ENCODE measurements at places on chromosomes 7 and 10.

DNA sequence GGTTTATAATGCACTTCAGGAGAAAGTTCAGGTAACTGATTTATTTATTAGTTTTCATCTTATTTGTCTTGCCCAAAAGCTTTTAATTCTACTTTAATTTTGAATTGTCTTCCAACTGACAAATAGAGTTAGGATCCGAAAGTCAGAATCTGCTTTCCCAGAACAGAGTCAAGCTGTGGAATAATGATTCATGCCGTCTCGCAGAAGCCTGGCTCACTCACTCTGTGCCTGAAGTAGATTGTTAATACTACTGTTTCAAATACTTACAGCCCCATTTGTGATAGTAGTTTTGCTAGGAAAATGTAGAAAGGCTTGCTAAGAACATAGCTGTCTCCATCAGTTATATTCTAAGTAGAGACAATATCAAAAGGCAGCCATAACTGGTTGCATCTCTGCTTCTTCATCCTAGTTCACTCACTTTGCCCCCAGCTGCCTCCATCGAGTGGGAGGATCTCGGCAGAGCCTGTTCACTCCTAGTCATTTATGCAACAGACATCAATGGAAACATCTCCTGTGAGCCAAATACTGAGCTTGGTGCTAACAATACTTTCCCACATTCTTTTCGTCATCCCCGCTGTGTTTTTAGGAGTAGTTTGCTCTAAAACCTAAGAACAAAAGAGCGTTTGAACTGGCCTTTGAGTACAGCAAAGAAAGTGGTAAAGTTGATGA lies 28.0 kb downstream of the ABRAXAS2 start:
- no peak for DNase-seq

DNA sequence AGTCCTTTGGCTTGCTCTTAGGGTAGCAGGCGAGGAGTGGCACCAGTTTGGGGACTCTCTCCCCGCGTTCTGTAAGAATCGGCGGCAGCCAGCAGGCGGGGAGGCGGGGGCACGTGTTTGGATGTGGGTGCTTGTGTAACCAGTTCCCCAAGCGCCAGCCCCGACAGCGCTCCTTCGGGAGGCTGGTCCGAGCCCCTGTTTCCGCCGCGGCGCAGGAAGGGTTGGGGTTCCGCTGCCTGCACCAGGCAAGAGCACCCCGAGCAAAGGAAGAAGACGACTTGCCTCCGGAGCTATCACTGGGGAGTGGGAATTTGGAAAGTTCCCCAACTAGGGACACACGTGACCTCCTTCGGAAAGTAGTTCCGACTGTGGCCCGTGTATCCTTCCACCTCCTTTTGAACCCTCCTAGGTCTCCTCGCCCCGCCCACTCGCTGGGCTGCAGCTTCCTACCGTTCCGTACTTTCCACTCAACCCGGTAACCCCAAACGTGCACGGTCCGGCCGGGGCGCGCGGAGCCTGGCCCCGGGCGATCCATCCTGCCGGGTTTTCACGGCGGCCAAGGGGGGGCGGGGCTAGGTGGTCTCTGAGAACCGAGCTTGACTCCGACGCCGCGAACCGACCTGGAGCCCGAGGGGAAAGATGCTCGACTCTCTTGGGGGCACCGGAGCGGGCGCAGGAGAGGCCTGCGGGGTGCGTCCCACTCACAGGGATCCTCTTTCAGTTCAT lies 1.2 kb downstream of the KLLN start:
- DNase-seq: peak; percentile 94

DNA sequence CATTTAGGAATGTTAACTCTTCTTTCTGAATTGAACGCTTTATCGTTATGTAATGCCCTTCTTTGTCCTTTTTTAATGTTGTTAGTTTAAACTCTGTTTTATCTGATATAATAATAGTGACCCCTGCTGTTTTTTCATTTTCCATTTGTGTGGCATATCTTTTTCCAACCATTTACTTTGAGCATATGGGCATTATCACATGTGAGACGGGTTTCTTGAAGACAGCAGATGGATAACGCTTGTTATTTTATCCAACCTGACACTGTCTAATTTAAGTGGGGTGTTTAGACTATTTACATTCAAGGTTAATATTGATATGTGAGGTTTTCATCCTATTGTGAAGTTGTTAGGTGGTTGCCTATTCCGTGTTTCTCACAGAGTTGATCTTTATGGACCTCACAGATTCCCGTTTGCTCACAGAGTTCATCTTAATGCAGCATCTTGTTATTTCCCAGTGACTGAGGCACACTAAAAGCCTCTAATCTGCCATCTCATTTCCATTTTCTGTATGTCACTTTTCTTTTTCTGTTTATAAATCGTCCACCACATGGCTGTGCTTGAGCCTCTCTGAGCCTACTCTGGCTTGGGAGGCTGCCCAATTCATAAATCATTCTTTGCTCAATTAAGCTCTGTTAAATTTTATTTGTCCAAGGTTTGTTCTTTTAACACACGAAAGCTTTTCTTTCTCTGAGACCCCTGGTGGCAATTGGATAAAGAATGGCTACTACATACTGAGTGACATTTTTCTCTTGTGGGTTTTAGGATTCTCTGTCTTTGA lies 286.2 kb downstream of the HTR7 start:
- no peak for DNase-seq

DNA sequence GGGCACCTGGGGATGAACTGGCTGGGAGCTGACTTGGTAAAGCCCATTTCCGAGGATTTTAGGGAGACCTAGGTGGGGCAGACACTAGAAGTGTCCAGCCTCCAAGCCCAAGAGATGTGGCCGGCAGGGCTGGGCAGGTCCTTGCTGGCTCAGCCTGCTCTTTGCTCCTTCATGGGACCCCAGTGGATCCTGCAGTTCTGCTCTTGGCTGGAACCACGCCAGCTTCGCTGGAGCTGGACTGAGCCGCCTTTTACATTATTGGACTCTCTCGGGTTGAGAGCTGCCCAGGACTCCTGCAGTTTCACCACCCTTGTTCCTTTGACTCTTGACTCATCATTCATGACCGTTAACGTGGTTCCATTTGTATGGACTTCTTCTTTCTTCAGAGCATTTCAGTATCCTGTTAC lies 5.7 kb downstream of the PPIF start:
- no peak for DNase-seq

GRCh38 chr7:20383351-20383750 lies 52.7 kb downstream of the ITGB8 start:
- no peak for DNase-seq

- no peak for DNase-seq
These were observed 295.2 kb upstream of the ZNF32 start for GRCh38 chr10:43943818-43944360.

- DNase-seq: no peak
These were observed 177.8 kb downstream of the PIP4K2A start for GRCh38 chr10:22536620-22537019.

DNA sequence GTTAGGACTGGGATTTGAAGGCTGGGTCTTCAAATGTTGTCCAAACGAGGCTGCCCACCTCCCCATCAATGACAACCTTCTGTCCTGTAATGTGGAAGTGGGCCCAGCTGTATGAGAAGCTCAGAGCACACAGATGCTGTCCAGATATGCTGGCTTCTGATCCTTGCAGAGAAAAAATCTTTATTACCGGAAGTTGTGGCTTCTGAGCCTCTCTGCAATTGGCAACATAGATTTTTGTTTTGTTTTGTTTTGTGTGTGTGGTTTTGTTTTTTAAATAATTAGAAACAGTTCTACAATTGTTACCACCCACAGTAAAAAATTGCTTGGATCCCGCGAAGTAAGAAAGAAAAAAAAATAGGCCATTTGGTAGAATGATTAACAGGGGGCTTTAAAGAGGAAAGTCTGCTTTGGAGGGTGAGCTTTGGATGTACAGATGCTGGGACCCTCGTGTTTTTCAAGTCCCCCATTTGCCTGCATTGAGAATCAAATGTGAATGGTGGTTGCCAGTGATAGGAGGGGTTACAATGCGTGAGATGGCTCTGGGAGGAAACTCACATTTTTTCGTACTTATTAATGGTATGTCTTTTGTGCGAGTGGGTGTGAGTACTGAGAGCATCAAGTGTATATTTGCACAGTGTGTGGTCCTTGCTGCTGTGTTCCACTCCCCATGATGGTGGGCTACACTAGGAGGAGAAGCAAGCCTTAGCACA lies 153.2 kb downstream of the TCF7L2 start:
- no peak for DNase-seq
